BE2C (cell line): ENCODE measurements at places on chromosomes 12 and 14.
A peak's percentile ranks its signal among the peaks of the same experiment; 100 is the strongest.

- no peak for DNase-seq
Observed at GRCh38 chr14:31026077-31026449, at the start of gene STRN3. Gene STRN3 (minus strand): TSS chr14:31026379. CDS start chr14:31026185, 194 bp downstream.

DNA sequence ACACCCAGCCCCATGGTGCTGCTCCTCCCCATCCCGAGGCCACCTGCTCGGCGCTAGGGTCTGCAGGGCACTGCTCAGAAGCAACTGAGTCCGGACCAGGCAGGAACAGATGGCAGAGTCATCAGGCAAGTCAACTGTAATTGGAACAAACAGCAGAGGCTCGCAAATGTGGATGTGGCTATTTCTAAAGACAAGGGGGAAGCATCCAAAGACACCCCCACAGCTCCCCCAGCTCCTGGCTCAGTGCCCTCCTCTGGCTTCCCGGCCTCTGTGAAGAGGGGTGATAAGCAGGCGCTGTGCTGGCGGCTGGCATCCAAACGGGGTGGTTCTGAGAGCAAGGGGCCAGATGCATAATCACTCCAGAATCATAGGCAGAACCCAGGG lies 125.6 kb downstream of the PIWIL1 start:
- DNase-seq = no peak

GRCh38 chr12:75660805-75661404 lies 149.5 kb upstream of the KRR1 start:
- no peak for DNase-seq

GRCh38 chr12:10363914-10364814 lies 25.7 kb downstream of the KLRK1 start:
- DNase-seq = no peak

DNA sequence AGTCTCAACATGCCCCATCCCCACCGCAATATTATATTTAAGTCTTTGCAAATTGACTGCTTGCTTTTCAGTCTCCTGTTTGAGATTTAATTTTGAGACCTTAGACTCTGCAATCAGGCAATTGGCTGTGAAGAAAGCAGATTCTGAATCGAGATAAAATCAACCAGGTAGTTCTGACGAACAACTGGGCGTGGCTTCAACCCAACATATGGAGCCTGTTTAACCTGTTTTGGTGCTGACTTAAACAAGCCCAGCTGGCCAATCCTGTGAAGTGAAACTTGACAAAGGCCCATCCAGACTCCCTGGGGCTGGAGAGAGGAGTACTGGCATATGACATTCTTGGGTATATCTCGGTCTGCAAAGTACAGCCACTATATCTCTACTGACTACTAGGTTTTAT lies 9.8 kb upstream of the CIPC start:
- no peak for DNase-seq

- no peak for DNase-seq
Observed at GRCh38 chr12:98110536-98110935, 404.9 kb upstream of the TMPO start.

DNA sequence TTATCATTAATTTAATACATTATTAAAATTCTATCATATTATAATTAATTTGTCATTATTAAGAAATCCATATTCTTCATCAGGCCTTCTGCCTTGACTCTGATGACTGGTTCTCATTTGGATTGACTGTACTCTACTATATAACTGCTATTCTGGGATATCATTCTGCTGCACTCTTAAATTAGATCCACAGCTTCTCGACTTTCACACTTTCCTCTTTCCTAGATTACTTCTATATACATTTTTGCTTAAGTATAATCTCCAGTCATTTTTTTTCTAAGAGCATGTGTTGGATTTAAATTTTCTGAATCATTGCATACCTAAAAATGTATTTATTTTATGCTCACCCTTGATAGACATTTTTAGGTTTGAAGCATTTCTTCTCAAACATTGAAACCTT lies 12.4 kb downstream of the GRIP1 start:
- no peak for DNase-seq

GRCh38 chr12:32402946-32403345 lies 3.6 kb downstream of the FGD4 start:
- no peak for DNase-seq

GRCh38 chr12:21677622-21678277 lies 20.1 kb upstream of the LDHB start:
- no peak for DNase-seq

DNA sequence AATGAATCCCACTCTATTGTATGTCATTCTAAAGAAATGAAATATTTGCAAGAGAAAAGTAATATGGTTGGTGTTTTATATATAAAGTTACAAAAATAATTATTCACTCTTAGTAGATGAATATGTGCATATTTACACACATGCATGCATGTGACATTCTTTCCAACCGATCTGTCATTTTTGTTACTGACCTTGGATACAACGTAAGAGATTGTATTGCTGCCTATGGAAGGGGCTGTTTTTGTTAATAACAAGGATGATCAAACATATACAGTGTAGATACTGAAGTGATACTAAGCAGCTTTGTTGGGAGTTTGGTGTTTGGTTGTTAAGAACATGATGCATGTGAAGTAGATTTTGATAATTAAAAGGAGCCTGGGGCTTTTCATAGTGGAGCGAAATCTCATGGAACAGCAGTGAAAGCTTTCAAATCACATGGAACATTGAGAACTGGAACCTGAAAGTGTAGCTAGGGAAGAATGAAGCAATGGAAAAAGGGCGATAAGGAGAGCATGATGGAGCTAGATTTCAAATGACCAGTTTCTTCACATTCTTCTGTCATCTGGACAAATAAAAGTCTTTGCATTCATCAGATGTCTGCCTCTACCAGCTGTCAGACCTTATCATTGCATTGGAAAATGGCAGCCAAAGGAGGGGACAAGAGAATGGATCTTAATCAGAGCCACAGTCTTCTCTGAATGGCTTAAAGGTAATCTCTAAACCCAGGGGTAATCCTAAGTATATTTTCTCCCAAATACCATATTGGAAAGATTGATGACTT lies 10.0 kb downstream of the BORCS5 start:
- DNase-seq = no peak

GRCh38 chr12:132044661-132045412 lies 95.1 kb downstream of the EP400 start:
- no peak for DNase-seq

GRCh38 chr12:6935371-6936193 lies 7.8 kb downstream of the ATN1 start:
- DNase-seq = no peak

- no peak for DNase-seq
Observed at GRCh38 chr12:101564912-101565311, 29.9 kb upstream of the MYBPC1 start.

DNA sequence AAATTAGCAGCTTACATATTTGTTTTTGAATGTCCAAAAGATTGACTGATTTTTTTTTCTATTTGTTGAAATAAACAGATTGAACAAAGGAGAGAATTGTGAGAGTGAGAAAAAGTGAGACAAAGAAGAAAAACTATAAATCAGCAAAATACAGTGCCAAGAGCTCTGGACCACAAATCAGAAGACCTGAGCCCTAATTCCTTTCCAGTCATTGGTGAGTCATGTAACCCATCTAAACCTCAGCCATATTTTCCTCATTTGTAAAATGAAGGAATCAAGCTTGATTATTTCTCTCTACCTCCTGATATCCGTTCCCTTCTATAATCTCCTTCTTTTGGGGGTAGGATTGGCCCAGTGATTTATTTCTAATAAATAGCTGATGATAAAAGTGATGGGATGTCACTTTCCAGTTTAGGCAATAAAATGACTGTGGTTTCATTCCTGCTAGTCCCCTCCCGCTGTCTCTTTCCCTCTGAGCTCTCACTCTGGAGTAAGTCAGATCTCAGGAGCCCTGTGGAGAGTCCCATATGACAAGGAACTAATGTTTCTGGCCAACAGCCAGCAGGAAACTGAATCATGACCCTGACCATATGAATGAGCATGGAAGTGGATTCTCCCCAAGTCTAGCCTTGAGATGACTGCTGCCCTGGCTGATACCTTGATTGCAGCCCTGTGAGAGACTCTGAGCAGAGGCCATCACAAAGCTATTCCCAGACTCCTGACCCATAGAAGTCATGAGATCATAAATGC lies 218.9 kb downstream of the ACSS3 start:
- DNase-seq = peak; percentile 7
